ENCODE measurements at places on chromosomes 2 and 18. TPM values are rescaled to one million over a fixed set of nuclear protein-coding genes. Genes with fewer than 3 reads are reported as not detected.

The HOXD1 gene
- total RNA-seq: 0.06 TPM

The RIT2 gene
- total RNA-seq: not detected

The LRRTM1 gene
- not detected for total RNA-seq

The CCDC93 gene
- 12.4 TPM for total RNA-seq

The REG1B gene
- total RNA-seq: not detected

The ABHD1 gene
- 1.6 TPM for total RNA-seq

The FIGN gene
- total RNA-seq: 2.0 TPM

The SCN9A gene
- total RNA-seq: 4.4 TPM

The UGT1A8 gene
- total RNA-seq: not detected

The FHOD3 gene
- total RNA-seq: 2.4 TPM

The LIMS4 gene
- 0.57 TPM for total RNA-seq

The NYAP2 gene
- not detected for total RNA-seq

The MERTK gene
- 1.9 TPM for total RNA-seq

The TM4SF20 gene
- total RNA-seq: 8.8 TPM

The CYRIA gene
- 0.31 TPM for total RNA-seq

The PLEK gene
- not detected for total RNA-seq

The SERPINB5 gene
- total RNA-seq: 0.11 TPM

All from A549 treated with Mapracorat at 1 μM for 4 hours (cell line).